ENCODE measurements at places on chromosomes 7 and 10. TPM values are rescaled to one million over a fixed set of nuclear protein-coding genes. Genes with fewer than 3 reads are reported as not detected.

DNA sequence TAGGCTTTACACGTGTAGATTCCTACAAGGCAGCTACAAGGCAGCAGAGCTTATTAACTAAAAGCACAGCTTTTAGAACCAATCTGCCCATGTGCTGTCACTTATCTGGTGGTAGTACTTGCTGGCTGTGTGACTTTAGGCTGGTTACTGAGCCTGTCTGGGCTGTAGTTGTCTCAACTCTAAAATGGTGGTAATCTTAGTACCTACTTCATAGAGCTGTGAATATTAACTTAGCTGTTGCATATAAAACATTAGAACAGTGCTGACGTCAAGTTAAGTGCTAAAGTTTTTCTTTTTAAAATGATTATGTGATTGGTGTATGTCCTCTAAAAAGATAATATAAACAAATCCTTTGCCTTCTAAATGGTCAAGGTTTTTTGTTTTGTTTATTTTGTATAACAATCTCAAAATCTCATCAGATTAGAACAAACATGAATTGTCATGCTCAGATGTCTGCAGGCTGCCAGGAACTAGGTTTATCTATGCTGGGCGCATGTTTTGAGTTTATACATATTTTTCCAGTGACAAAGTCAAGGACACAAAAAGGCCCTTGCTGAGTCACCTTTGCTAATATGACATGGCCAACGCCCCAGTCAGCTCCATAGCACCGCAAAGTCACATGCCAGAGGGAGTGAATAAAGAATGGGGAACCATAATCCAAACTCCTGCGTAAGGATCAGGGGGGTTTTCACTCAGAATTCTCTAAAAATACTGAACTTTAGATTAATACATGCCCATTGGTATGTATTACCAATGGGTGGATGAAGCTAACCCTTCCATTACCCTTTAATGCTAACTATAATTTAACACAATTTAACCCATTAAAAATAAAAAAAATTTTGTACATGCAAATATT, 39.8 kb upstream of the ARL4A start:
- H3K36me3 ChIP-seq = no peaks in the 10 kb centered on the region
- no peaks in the 10 kb centered on the region for H3K27me3 ChIP-seq
- H3K4me3 ChIP-seq = no peak overlapping the region
- H3K27ac ChIP-seq = no peak overlapping the region

DNA sequence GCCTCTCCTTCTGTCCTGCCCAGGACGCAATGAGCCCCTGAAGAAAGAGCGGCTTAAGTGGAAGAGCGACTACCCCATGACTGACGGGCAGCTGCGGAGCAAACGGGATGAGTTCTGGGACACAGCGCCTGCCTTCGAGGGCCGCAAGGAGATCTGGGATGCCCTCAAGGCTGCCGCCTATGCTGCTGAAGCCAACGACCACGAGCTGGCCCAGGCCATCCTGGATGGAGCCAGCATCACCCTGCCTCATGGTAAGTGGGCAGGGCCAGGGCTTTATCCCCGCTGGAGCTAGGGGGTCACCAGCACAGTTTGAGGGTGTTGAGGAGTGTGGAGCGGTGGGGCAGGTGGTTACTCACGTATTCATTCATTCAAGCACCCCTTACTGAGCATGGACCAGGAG, 4.7 kb upstream of the ANKRD2 start:
- H3K4me1 ChIP-seq = peaks cover 9% of the 10 kb centered on the region
- no peak overlapping the region for H3K27ac ChIP-seq

GRCh38 chr10:11143242-11143641, 125.6 kb downstream of the CELF2 start:
- H3K36me3 ChIP-seq = peaks cover 1% of the 10 kb centered on the region
- peak overlapping the region; percentile 78 for H3K27ac ChIP-seq
- H3K4me3 ChIP-seq = peak overlapping the region; percentile 10
- H3K4me1 ChIP-seq = peaks cover 84% of the 10 kb centered on the region
- DNase-seq = no peak
- no peaks in the 10 kb centered on the region for H3K27me3 ChIP-seq

DNA sequence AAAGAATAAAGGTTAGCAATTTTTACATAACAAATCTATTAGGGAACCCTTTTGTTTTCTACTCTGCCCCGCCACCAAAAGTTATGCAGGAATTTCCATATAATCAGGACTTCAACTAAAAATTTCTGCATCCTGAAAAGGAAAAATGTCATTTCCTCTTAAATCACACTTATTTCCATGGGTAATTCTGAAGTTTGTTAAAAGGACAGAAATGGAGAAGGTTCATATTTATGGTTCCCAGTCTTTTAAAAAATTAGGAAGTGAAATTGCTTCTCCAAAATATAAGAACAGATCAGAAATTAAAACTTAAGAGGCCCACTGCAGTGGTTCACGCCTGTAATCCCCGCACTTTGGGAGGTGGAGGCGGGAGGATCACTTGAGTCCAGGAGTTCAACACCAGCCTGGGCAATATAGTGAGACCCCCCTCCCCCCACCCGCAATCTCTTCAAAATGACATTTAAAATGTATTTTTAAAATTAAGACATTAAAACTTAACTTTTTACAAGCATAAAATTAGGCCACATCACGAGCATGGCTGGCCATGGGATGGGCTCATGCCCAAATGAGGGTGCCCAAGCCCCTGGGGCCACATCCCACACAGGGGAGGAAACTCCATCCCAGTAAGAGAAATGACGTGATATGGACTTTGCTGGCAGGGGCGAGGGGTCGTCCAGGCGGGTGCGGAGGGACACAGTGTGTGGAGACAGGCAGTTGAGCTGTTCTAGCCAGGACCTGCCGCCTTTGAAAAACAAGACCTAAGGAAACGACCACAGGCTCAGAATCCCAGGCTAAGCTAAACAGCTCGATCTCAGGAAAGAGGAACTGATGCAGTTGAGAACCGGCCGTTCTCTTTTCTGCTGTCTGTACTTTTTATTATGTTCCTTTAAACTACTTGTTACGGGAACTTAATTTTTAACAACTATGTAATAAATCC, 51.3 kb upstream of the NFE2L3 start:
- peaks cover 46% of the 10 kb centered on the region for H3K4me1 ChIP-seq
- no peak overlapping the region for H3K27ac ChIP-seq
- no peak for DNase-seq
- H3K36me3 ChIP-seq = no peaks in the 10 kb centered on the region

DNA sequence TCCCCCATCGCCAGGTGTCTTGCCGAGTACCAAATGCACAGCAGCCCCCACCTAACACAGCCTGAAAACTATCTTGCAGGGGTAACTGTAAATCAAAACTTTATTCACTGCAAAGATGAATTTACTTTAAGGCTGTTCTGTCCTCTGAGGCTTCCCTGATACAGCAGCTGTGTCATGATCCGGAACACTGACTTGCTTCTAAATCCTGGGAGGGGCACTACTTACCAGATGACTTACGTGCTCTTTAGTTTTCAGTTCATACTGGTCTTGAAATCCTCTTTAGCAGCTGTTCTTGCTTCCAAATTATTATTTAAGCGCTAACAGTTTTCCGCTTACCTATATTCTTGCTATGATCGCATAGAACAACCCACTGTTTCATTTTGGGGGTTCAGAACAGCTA, 4.9 kb downstream of the DYNC1I1 start:
- DNase-seq = no peak
- H3K27me3 ChIP-seq = peaks cover 16% of the 10 kb centered on the region
- H3K36me3 ChIP-seq = no peaks in the 10 kb centered on the region
- no peaks in the 10 kb centered on the region for H3K4me1 ChIP-seq
- H3K27ac ChIP-seq = no peak overlapping the region

DNA sequence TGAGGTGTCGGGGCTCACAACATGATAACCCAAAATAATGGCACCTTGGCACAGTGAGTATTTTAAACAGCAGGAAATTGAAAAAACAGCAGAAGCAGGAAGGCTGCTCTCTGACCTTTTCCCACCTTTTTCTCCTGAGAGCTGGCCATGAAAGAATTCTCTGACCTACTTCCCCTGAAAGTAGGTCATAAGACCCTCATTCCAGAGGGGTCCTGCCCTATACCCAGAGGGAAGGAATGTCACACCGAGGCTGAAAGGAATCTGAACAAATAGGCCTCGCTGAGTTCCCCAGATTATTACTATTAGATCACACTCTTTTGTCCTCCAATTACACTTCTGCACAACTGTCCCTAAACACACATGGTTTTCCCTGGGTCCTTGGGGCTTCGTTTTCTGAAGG, 18.8 kb downstream of the CPVL start:
- DNase-seq = no peak
- no peaks in the 10 kb centered on the region for H3K36me3 ChIP-seq
- H3K4me3 ChIP-seq = no peak overlapping the region
- H3K4me1 ChIP-seq = no peaks in the 10 kb centered on the region
- H3K27me3 ChIP-seq = peaks cover 6% of the 10 kb centered on the region

DNA sequence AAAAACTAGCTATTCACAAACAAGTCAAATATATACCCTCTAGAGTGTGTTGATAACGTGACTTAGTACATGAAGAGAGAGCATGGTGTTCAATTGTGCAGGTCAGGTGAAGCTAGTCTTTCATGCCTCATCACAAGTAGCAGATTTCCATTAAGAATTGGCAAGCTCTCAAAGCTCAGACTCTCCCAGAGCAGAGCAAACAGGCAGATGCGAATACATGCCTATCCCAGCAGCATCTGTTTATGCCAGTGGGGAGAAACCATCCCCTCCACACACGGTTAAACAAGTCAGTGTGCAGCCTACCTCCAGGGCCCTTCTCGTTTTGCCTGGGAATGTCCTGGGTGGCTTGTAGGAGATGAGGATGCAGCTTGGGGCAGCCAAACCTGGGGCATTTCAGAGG, 532.5 kb upstream of the C7orf33 start:
- H3K4me1 ChIP-seq = no peaks in the 10 kb centered on the region
- H3K4me3 ChIP-seq = no peak overlapping the region
- no peaks in the 10 kb centered on the region for H3K27me3 ChIP-seq
- DNase-seq = no peak
- H3K36me3 ChIP-seq = no peaks in the 10 kb centered on the region
- H3K27ac ChIP-seq = no peak overlapping the region

- H3K4me1 ChIP-seq = no peaks in the 10 kb centered on the region
- H3K4me3 ChIP-seq = no peak overlapping the region
- no peak for DNase-seq
- no peak overlapping the region for H3K27ac ChIP-seq
Observed at GRCh38 chr7:101565601-101566209, 63.4 kb downstream of the MYL10 start.

DNA sequence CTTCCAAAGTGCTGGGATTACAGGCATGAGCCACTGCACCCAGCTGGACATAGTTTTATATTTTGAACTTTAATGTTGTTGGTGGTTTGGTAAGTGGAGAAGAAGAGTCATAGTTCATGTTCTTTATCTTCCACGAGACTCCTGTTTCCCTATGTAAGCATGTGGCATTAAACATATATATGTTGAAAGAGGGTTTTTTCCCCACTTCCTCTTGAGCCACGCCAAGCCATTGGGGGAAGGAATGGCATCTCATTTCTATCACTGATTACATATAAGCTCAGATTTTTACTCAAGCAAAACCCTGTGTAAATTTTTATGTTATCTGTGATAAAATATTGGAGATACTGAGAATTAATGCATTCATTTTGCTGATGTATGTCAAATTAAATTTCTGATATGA, 300.4 kb downstream of the PHF14 start:
- no peaks in the 10 kb centered on the region for H3K36me3 ChIP-seq
- H3K27ac ChIP-seq = no peak overlapping the region
- no peaks in the 10 kb centered on the region for H3K4me1 ChIP-seq
- no peak for DNase-seq
- no peak overlapping the region for H3K4me3 ChIP-seq

DNA sequence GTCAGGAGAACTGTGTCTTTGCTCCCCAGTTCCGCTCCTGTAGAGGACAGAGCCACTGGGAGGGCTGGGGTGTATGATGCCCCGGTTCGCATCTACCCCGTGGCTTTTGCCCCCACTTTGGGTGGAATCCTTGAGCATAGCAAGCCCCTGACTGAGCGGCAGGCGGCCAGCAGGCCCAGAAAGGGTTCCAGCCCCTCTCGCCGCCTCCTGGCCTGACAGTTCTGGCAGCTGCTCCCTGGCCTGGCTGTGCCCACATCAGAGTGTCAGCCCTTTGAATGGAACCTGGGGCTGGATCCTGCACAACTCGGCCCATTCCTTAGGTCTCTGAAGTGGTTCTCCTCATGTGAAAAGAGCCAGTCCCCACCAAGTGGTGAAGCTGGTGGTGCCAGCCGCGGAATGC, 106.7 kb downstream of the GRK5 start:
- H3K27me3 ChIP-seq = peaks cover 18% of the 10 kb centered on the region
- peaks cover 80% of the 10 kb centered on the region for H3K4me1 ChIP-seq
- H3K36me3 ChIP-seq = peaks cover 6% of the 10 kb centered on the region
- peak overlapping the region; percentile 90 for H3K27ac ChIP-seq

DNA sequence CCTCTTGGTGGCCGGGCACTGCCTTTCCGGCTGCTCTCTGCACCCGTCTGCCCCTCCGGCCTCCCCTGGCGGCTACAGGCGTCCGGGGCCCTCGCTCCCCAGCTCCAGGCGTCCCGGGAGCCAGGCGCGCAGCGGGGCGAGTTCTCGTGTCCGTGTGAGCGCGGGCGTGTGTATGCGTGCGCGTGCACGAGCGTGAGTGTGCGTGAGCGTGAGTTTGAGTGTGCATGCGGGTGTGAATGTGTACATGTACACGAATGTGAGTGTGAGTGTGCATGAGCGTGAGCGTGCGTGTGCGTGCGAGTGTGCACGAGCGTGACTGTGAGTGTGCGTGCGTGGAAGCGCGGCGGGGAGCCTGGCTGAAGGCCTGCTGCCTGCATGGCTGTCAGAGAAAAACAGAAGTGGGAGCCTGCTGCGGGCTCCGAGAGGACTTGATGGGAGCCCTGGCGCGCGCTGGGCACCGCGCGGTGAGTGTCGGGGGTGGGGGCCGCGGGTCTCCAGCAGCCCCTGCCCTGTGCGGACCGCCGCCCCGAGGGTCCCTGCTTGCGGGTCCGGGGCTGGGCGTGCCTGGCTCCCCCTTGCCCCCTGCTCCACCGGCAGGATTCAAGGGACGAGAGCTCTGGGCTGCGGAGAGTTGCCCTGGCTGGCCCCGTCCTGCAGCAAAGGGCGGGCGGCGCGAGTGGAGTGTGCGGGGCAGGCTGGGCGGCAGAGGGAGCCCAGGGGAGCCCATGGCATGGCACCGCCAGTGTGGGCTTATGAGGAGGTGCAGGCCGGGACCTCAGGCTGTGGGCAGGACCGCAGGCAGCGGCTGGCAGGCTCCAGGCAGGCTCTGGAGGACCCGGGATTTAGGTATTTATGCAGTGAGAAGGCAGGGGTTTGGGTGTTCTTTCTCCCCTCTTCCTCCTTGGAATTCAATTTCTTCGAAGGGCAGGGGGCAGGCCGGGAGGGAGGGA, 75.8 kb upstream of the EN2 start:
- peak overlapping the region; percentile 23 for H3K4me3 ChIP-seq
- no peaks in the 10 kb centered on the region for H3K36me3 ChIP-seq
- peaks cover 87% of the 10 kb centered on the region for H3K27me3 ChIP-seq
- H3K4me1 ChIP-seq = peaks cover 25% of the 10 kb centered on the region

GRCh38 chr10:113555245-113555644, 2.4 kb downstream of the HABP2 start:
- peaks cover 57% of the 10 kb centered on the region for H3K27me3 ChIP-seq
- no peak for DNase-seq

- H3K4me3 ChIP-seq = no peak overlapping the region
- no peak for DNase-seq
- H3K4me1 ChIP-seq = peaks cover 20% of the 10 kb centered on the region
- no peak overlapping the region for H3K27ac ChIP-seq
- peaks cover 35% of the 10 kb centered on the region for H3K27me3 ChIP-seq
Observed at GRCh38 chr7:25964483-25964991, 187.5 kb upstream of the NFE2L3 start.

The SEC61A2 gene
- 20.9 TPM for total RNA-seq

The VWA2 gene
- total RNA-seq = not detected

The IQCE gene
- 11.8 TPM for total RNA-seq

The KCNMA1 gene
- total RNA-seq = 1.0 TPM

The HACD1 gene
- 5.4 TPM for total RNA-seq
